ENCODE measurements at places on chromosomes 6 and 20.

DNA sequence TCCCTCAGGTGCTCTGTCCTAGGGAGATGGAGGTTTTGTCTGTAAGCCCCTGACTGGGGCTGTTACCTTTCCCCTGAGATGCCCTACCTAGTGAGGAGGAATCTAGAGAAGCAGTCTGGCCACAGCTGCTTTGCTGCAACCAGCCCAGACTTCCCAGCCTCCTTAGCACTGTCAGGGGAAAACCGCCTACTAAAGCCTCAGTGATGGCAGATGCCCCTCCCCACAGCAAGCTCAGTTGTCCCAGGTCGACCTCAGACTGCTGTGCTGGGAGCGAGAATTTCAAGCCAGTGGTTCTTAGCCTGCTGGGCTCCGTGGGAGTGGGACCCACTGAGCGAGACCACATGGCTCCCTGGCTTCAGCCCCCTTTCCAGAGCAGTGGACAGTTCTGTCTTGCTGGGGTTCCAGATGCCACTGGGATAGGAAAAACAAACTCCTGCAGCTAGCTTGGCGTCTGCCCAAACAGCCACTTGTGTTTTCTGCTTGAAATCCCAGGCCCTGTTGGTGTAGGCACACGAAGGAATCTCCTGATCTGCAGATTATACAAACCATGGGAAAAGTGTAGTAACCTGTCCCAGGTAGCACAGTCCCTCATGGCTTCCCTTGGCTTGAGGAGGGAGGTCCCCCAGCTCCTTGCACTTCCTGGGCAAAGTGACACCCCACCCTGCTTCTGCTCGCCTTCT is 146.4 kb upstream of the PROKR2 start:
- DNase-seq = no peak

GRCh38 chr6:84455511-84456029 is 228.1 kb upstream of the CEP162 start:
- DNase-seq = no peak

DNA sequence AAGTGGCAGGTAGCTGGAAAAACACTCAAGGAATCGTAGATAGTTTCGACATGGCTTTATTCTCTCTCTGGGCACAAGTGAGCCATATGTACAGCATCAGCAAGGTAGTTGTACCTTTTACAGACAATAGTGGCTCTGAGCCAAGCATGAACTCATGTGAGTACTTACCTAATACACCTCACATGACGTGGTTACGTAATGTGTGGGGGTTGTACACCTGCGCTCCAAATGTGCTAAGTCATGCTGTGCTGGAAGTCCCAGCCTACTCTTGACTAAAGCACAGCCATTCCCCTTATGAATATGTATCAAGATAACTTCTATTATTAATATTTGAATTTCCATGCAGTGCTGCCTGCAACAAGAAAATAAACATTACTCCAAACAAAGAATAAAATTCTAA is 78.8 kb upstream of the HMGN3 start:
- DNase-seq = no peak

GRCh38 chr6:12679341-12679740 is 37.2 kb upstream of the PHACTR1 start:
- DNase-seq = no peak

Measured in stimulated activated naive B cell treated with anti-CD40 and anti-IgM and Interleukin-4, amounts not matched to agents 10 μg/mL and 1 μg/mL and 100 μg/mL, for 72 hours (primary cell).